CD4-positive, alpha-beta T cell treated with Interferon gamma for 1 hour (primary cell): ENCODE measurements at places on chromosomes 1 and 21.

DNA sequence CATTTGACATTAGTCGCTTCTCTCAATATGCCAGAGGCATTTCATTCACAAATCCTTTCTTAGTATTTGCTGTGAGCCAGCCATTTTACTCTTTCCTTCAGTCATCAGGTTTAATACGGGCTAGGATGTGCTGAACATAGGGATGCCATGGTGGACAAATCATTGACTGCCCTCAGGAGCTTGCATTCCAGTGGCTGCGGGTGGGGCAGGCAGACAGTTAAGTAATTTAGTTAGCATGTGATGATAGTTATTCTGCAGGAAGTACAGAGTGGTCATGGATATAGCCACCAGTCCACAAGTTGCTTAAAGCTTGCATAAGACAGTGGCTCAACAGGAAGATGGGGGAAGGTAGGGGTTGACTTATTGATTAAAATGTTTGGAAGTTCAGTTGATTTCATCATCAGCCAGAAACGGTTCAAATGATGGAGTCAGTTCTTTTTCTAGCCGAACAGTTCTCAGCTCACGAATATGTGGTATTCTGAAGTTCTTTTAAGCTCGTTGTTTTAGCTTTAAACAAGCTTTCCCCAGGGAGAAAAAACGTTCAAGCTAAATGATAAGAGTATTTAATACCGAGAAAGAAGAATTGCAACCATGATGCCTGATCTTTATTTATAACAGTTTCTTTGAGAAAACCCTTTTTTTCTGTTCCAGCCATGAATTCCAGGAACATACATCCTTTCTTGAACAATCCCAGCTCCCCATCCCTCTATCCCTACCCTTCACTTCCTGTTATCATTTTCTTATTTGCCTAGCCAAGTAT is 1.4 kb downstream of the SLC22A15 start:
- peak; percentile 14 for DNase-seq

DNA sequence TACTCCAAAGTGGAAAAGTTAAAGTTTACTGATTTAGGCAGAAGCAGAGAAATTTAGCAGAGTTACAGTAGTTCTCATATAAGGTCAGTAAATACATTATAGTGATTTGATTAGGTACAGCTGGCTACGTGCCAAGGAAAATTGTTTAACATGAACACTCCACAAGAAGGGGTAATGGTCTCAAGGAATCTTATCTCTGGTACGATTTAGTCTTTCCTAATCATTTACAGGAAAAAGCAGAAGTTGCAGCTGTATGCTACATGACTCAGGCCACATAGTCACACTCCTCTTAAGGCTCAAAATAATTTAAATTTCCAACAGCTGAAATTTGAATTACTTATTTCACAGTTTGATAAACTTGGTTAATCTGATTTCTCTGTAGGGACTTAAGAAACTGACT is 36.9 kb upstream of the OR2B11 start:
- no peak for DNase-seq

DNA sequence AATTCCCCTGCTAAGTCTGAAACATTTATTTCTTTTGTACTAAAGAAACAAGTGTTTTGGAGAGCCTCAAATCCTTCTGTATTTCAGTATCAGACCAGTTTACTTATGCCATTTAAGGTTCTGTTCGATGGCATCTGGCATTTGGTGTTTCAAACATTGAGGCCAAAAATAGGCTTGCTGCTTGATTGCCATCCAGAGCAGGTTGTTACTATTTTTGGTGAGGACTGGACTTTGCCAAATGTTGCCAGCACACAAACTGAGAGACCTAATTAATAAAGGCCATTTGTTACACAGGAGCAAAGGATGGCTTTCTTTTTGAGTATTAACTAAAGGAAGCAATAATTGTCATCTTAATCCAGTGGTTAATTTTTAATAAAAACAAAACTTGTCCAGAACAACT is 26.2 kb downstream of the VPS45 start:
- no peak for DNase-seq

DNA sequence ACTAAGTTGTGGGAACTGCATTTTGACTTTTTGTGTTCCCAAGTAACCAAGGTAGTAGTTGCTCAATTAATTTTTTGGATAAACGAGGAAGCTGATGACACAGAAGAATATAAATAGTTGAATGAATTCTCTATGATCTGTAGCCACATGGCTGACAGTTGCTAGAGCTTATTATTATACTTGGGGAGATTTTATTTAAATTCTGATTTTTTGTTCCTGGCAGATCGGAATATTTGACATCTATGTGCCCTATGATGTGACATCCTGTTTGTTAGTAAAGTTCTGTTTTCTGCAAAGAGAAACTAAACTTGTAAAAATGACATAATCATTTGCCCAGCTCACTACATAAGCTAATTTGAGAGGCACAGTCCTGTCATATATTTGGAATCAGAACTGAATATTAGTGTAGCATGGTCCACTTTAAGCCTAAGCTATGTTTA is 9.7 kb upstream of the LYST start:
- no peak for DNase-seq

DNA sequence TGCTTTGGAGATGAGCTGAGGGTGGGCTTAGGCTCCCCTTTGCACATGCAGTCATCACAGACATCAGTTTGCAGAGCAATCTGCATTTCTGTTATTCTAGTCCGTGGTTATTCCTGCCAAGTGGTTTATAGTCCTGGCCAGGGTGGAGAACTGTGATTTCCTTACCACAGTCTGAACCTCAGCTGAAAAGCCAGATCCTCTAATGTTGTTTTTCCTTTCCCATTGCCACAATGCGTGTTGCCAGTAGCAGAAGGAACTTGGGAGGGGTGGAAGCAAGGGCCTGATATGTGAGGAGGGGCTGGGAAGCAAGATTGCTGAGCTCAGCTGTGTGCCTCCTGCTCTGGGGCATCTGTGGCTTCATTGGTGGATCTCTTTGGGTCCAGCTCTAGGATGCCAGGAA is 18.0 kb upstream of the ST3GAL3 start:
- DNase-seq, result no peak

DNA sequence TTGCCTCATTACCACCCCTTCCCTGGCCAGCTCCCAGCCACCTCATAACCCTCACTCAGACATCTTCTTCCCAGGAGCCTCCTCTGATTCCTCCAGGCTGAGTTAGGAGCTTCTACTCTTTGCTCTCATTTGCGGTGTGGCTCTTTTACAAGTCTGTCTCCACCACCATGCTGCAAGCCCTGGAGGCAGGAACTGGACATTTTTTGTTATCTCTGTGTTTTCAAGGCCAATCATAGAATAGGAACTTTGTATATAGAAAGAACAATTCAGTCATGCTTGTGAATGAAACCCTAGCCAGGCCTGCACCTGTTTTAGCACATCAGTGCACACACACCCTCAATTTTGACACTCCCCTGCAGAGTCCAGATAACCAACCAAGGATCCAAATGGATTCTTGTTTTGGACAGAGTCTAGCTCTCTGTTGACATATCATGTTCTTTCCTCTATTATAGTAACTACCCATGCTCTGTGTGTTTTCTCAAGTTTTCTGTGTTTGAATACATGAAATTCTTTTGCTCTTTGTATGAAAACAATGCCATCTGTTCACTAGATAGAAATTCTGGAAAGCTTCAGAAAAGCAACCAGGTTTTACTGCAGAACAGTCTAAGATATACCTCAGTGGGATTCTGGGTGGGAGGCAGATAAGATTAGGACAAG is 60.9 kb upstream of the ZNF648 start:
- no peak for DNase-seq

GRCh38 chr1:11406845-11407244 is 72.1 kb upstream of the DISP3 start:
- no peak for DNase-seq

DNA sequence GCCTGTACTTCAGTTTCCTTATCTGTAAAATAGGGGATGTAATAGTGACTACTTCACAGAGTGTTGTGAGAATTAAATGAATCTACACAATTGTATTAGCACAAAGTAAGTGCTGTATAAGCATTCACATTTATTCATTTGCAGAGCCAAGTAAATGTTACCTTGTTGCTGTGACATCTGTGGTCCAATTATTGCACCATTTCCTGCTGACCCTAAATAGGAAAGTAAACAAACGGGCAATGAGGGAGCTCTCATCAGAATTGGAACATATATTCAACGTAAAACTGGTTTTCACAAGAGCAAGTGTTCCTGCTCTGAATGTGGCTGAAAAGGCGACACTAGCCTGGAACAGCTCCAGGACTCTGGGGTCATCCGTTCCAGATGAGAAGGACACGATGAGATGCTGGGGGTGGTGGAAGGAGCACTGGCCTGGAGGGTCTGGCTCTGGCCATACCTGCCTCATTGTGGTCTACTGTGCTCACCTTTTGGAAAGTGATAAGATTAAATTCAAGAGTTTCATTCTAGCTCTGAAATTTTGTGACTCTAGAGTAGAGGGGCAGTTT is 34.5 kb downstream of the PROX1 start:
- no peak for DNase-seq
